ENCODE measurements at places on chromosomes 6 and 20. TPM values are rescaled to one million over a fixed set of nuclear protein-coding genes. Genes with fewer than 3 reads are reported as not detected.
A peak's percentile ranks its signal among the peaks of the same experiment; 100 is the strongest.

The LCA5 gene
- 1.9 TPM for total RNA-seq

DNA sequence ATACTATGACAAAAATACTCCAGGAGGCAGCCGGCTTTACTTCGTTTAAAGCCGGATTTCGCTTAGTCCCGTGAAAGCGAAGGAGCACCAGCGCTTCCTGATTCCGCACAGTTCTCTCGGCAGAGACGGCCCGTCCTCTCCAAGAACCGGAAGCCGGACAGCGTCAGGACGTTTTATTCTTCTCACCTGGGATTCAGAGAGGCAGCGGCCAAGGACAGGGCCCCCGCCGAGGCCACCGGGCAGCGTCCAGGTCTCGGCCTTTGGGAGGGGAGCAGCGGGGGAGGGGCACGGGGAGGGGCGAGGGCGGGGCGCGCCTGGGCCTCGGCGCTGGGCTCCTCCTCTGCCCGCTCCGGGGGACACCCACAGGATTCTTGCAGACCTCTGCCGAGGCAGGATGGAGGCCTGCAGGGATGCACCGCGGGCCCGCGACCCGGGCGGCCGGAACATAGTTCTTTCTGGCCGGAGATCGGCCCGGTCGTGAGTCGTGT is 2.8 kb upstream of the DIDO1 start:
- DNase-seq: no peak

- peak; percentile 52 for DNase-seq
These were observed 667 bp downstream of the CAP2 start for GRCh38 chr6:17393892-17394631.

GRCh38 chr6:1993042-1993441 is 252.4 kb downstream of the GMDS start:
- peak; percentile 56 for DNase-seq

GRCh38 chr6:40163924-40164323 is 229.7 kb upstream of the MOCS1 start:
- no peak for DNase-seq

GRCh38 chr20:8094850-8095249 is 37.2 kb upstream of the PLCB1 start:
- no peak for DNase-seq

- DNase-seq: no peak
These were observed 28.5 kb downstream of the BCL2L1 start for GRCh38 chr20:31693987-31694661.

- DNase-seq: no peak
These were observed 4.0 kb upstream of the RIPOR3 start for GRCh38 chr20:50695135-50695872.

DNA sequence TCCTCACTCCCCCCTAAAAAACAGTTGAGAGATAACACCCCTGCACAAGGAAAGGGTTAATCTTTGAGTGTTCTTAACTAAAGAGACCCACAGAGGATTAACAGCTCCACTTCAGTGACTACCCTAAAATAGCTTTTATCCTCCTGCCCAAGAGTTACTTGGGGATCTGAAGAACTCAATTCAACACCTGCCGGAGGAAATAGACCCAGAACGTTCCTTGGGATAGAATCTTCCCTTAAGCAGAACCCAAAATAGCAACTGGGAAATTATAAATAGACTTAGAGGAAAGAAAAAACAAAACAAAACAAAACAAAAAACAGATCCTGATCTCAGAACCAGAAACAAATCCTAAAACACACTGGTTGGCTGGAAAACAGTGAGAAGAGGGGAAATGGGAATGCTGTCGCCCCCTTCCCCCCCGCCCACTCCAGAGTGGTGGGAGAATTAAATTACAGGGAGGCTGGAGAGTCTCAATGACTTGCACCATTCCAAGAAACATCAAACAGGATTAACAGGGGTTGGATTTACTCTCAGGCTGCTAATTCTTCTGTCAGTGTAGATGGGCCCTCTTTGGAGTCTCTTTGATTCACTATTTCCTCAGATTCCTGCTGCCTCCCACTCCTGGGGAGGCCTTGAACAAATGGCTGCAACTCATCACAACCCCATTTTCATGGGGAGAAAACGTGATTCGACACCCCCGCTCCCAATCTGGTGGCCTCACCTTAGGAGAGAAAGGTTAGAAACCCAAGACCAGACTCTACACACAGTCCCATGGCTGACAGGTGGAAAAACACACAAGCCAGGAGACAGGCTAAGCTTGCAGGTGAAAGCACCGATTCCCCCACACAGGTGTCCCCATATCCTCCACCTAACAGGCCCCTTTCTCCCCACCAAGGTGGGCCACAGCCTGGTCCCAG is 1.4 kb downstream of the PLAGL2 start:
- no peak for DNase-seq

The TFEB gene
- 3.1 TPM for total RNA-seq

DNA sequence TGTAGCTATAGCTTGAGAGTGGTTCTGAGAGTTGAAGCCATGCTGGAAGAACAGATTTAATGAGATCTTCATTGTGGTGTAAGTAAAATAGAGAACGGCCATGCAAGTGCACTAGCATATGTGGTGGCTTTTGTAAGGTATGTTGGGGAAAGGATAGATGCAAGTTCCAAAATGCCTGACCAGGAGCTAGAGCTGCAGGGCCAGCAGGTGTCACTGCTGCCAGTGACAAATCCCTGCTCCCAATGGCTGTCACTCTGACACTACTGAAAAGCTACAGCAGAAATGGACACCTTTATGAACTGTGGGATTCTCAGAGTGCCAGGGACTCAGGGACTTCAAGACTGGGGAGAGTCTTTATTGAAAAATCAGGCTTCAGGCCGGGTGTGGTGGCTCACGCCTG is 23.1 kb upstream of the VIP start:
- DNase-seq: no peak

- peak; percentile 18 for DNase-seq
These were observed 57.4 kb downstream of the ARHGAP40 start for GRCh38 chr20:38658879-38659596.

The MDFI gene
- 150 TPM for total RNA-seq

GRCh38 chr6:99490608-99491007 is 24.6 kb downstream of the USP45 start:
- no peak for DNase-seq

GRCh38 chr6:15608396-15608795 is 54.4 kb downstream of the DTNBP1 start:
- DNase-seq: peak; percentile 76

DNA sequence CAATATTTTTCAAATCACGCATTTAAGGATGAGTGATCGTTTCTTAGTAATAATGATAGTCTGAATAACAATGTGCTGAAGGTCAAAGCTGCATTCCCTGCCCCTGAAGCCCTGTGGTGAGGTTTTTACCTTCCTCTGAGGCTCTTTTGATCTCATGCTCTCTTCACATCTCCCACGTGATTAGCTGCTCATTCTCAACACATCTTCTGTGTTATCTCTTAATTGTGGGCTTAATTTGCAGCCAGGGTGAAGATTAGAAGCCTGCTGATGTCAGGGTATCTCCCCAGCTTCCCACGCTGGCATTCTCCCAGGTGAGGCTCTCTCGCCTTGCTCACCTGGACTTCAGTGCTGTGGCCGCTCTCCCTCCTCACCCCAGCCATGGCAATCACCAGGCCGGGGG is 109.7 kb upstream of the FOXQ1 start:
- DNase-seq: no peak

The MAP7 gene
- 20.8 TPM for total RNA-seq

The ARHGAP18 gene
- 37.5 TPM for total RNA-seq

GRCh38 chr6:135227349-135227748 is 46.2 kb downstream of the MYB start:
- DNase-seq: no peak

DNA sequence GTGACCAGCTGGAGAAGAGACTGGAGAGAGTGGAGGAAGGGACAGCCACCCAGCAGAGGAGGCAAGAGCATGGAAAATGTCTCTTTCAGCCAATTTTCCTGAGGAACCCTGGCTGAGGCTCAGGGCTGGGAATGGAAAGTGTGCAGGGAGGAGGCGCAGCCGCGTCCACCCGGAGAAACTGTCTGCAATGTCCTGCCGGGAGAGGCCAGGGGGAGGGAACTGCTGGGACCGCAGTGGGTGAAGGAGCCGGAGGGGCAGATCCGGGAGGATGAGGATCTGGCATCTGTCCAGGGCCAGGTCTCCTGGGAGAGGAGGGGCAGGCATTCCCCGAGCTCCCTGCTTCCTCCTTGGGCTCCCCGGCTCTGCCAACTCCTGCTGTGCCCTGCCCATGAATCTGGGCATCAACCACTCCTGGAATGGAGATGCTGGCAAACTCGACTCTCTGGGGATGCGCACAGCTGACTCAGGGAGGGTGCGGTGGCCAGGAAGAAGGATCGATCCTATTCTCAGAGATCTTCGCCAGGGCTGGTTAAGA is 17.4 kb upstream of the HM13 start:
- DNase-seq: no peak

GRCh38 chr6:154950979-154951344 is 44.2 kb upstream of the TIAM2 start:
- no peak for DNase-seq

The ZNF165 gene
- total RNA-seq: 5.3 TPM

The FRS3 gene
- 2.2 TPM for total RNA-seq

DNA sequence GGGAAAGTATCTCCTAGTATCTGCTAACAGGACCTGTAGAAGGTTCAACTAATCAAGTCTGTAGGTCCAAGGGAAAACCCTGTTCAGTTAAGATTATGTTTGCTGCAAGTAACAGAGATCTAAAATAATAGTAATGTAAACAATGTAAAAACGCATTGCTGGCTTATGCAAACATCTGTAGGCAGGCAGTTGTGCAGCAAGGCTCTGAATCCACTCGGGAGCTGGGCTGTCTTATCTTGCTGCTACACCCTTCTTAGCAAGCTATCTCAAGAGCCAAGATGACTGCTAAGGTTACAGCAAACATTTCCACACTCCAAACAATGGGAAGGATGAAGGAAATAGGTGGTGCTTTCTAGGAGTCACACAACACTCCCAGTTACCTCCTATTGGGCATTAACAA is 397.3 kb upstream of the NRSN1 start:
- DNase-seq: no peak

The FAXC gene
- total RNA-seq: 14.2 TPM

The TMEM14A gene
- 37.2 TPM for total RNA-seq

DNA sequence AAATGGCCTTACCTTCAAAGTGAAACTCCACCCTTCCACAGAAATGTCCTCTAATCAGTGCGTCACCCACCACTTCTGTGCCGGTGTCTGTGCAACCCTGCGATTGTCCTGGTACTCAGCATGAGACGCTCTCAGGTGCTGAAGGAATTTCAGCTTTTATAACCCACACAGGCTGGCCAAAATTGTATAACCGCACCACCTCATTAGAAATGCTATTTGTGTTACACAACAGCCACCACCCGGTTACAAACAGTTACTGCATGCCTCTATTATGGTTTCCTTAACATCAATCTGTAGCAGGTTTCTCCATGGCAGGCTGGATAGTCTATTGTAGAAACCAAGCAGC is 51.5 kb downstream of the SLC23A2 start:
- DNase-seq: peak; percentile 10

GRCh38 chr6:108228416-108228815 is 32.4 kb downstream of the SNX3 start:
- DNase-seq: no peak

The PGC gene
- not detected for total RNA-seq
